ENCODE measurements at places on chromosomes 11 and 22.

DNA sequence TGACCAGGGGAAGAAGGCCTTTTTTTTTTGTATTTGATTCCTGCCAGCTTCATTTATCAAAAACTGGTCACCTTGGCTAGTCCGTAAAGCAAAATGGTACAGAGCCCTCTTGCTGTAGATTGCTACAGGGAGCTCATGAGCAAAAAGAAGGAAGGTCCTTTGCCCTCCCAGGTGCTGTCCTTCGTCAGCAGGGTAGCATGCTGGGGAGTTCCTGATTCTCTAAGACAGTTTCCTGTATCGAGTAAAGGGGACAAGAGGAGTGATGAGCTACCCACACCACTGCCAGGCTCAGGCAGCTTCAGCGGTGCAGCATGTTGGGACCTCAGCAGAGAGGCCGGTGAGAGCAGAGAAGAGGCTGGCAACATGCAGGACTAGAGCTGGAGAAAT is 67.8 kb upstream of the CSNK2A3 start:
- no peak for DNase-seq

DNA sequence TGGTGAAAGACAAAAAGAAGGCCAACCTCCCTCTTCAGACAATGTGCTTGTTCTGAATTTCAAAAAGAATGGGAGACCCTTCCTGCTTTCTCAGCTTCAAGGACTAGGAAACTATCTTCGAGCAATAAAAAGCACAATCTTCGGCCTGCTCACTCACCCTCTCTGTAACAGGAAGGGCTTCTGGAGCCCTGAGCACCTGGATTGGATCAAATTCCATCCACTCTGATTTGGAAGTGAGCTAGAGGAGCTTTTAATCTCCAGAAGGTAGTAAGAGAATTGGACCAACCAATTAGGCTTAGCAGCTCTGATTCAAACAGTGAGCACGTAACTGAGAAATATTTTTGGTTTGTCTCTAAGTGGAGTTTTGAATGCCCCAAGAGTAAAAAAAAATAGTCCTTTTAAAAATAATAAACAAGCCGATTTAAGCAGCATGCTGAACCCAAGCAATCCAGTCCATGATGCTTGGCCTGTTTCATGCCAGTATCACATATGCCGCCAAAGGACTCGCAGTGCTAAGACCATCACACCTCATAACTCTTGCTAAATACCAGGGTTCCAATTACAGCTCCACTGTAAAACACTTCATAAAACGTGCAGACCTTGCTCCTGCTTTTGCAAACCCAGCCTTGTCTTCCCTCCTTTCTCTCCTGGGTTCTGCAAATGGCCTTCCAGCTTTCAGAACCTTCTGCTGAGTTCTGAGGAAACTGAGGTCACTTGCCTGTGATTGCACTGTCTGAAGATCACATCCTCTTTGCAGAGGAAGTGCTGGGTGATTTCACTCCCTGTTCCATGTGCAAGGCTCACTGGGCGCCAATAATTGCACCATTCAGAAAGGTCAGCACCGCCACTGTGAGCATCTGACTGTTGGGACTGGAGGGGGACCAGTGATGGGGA is 74.4 kb downstream of the SLC1A2 start:
- no peak for DNase-seq

GRCh38 chr11:124538019-124538418 is 5.4 kb downstream of the OR8B12 start:
- peak; percentile 16 for DNase-seq

DNA sequence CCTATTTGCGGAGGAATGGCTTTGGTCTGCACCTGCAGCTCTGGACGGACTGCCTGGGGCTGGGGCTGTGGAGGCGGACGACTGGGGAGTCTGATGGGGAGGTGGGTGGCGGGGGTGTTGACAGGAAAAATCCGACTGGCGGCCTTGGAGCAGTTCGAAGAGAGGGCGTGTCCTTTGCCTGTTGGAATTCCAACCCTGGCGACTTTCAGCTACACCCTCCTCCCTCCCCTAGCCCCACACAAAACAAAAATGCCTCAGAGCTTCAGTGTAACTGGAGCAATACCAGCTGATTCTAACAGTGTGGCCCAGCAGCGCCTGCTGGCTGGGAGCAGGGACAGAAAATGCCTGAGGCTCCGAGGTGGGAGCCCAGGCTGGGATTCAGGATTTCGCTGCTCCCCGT is 85.4 kb downstream of the ATXN10 start:
- DNase-seq = peak; percentile 58

DNA sequence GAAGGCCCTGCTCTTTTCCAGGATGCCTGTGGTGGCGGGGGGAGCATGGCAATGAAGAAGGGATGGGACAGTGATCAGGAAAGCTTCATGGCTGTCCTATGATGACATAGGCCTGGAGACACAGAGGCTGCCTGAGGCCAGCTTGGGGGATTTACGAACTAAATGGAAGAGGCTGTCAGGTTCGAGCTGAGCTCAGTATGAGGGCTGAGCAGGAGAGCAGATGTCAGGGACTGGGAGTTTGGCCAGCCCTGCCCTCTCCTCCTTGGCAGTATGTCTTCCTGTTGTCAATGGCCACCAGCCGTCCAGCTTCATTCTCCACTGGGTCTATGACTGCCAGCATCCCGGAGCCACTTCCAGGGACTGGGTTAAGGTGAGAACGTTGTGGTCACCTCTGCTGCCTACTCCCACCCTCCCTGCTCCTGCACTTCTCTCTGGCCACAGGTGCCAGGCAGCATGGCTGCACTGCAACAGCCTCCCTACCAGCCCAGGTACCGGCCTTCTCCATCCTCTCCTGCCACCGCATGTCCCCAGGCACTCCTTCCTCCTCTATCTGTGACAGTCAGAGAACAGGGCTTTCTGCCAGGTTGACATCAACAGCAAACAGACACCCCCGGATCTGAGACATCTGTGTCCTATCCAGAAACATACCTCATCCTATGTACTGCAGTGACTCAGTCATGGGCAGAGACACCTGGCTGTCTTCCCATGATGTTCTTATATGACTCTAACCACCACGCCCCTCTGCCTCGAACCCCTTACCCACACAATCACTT is 75.1 kb downstream of the KIRREL3 start:
- DNase-seq = peak; percentile 91

DNA sequence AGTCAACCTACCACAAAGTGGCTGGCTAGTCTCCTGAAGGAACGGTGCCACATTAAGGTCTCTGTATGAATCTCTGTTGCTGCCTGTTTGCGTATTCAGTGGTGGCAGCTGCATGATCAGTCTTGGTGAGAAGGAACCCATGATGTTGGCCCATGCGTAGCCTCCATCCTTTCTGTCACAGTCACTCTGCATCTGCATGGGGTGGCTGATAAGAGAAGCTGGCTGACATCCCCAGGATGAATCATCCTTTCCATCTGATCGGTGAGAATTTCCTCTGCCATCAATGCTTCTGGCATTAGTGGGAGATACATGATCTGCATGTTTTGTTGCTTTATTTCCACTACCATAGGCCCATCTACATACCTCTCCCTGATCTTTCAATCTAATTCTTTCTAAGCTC is 199.0 kb upstream of the NECTIN1 start:
- DNase-seq = no peak

DNA sequence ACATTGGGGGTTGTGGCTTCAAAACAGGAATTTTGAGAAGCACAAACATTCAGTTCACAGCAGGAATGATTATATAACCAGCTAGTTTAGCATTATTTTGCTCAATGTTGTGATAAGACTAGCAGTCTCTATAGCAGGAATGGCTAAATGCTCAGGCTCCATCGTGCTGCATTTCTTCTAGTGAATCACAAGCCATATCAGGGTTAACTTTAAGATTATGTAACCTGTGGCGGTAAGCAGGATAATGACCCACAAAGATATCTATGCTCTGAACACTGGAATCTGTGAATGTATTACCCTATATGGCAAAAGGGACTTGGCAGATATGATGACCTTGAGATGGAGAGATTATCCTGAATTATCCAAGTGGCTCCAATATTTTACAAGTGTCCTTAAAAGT is 14.8 kb downstream of the FSHB start:
- DNase-seq = no peak

- no peak for DNase-seq
These were observed 742.9 kb downstream of the LRRC4C start for GRCh38 chr11:40716344-40717130.

GRCh38 chr22:28029201-28029948 is 110.3 kb upstream of the PITPNB start:
- peak; percentile 27 for DNase-seq

- peak; percentile 81 for DNase-seq
These were observed 19.9 kb downstream of the SYN3 start for GRCh38 chr22:33038131-33038772.

DNA sequence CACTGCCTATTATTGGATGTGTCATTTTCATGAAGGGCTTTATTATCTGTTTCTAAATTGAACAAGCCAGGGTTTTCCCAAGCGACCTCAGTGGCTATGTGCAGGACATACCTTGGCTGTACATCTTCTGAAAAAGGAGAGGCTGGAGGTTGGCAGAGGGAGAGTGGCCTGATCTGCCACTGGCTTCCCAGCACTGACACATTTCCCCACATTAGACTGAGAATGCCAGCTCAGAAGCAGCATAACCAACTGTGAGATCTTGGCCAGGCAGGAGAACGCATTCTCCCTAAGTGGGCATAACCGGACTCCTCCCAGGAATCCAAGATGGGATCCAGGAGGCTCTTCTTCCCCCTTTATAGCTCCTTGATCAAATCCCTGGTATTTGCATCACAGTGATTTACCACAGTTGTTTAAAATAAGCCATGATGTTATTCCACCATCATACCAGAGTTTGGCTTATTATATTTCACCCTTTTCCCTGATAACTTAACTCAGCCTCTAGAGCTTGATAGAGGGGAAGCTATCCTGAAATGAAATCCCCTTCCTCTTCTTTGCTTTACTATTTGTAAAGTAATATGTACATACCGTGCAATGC is 33.8 kb downstream of the AMOTL1 start:
- DNase-seq = peak; percentile 37

GRCh38 chr22:39254789-39255298 is 10.1 kb upstream of the PDGFB start:
- DNase-seq = peak; percentile 82

DNA sequence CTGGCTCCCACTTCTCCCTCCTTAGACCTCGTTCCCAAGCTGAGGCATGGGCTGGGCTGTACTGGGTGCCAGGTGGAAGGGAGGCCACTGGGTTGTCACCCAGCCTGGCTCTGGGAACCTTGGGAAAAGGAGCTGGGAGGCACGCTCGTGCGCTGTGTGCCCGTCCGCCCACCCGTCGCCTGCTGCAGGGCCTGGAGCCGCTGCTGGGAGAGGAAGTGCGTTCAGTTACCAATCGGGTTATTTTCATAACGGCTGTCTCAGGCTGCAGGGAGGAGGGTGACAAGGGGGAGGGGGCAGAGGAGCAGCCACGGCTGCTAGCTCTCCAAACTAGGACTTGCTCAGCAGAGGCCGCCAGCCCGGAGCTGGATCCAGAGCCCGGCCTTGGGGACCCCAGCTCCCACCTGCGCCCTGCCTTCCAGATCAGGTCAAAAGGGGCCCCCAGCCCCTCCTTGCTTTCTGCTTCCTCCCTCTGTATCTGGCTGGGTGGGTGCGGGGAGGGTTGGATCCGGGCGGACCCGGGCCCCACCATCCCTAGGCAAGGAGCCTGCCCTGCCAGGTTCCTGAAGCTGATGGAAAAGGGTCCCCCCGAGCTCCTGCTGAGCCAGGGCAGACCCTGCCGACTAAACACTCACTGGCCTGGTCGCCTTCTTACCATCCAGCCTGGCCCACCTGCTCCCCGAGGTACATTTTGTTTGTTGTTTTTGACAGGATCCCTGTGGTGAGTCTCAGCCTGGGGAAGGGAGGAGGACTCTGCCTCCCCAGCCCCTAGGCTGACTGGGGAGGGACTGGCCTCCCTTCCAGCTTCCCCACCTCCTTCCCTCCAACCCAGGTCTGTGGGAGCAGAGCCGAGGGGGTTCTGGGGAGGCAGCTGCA is 14.3 kb downstream of the DGKZ start:
- DNase-seq = peak; percentile 87

DNA sequence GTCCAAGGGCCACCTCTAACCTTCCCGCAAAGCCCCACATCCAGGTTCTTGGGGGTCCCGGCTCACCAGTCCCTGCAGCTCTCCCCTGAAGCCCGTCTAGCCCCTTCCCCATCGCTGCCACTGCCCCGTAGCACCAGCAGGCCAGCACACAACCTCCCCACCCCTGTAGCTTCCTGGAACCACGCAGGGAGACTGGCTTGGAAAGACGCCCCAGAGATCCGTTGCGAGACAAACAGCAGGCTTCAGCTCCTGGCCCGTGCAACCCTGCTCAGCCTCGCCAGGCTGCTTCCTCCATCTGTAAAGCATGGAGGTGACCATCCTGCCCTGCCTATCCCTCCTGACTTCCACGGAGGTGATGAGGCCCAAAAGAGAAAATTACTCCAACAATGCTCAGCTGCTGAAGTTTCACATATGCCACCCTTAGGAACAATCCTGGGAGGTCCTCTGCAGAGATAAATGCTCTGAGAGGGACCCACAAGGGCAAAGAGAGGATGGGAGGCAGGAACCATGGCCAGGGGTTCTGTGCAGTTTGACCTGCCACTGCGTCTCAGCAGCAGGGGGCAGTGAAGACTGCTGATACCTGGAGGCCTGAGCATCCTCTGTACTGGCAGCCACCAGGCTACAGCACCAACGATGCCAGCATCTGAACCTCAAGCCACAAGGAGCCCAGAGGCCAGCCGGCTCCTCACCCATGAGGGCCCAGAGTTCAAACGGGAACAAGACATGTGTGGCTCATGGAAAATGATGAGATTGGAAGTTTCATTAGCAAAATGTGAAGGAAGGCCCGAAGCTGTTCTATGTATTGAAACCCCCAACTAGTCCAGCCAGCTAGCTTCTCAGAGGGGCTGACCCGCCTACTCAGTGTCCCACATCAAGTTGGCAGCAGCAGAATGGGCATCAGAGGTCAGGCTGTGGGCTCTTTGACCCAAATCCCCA is 16.1 kb downstream of the DGCR2 start:
- DNase-seq = no peak

DNA sequence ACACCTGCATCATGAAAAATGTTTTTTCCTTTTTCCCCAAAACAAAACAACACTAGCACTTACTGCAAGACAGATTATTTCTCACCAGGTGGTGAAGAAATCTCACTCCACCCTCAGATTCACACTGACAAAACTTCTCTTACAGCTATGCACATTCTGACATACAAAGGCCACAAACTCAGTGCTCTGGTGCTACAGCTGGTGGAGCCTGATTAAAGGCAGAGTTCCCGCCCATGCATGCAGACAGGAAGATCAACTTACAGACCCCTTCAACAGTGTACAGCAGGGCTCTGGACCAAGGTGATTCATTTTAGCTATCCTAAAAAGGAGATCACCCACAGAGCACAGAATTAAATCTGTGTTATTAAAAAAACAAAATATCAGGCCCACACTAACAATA is 112.6 kb downstream of the CADM1 start:
- no peak for DNase-seq

- DNase-seq = no peak
These were observed 107.7 kb upstream of the PLET1 start for GRCh38 chr11:112368381-112368780.
